SIG-M5 (cell line): ENCODE measurements at places on chromosomes 7 and 10.
A peak's percentile ranks its signal among the peaks of the same experiment; 100 is the strongest.

DNA sequence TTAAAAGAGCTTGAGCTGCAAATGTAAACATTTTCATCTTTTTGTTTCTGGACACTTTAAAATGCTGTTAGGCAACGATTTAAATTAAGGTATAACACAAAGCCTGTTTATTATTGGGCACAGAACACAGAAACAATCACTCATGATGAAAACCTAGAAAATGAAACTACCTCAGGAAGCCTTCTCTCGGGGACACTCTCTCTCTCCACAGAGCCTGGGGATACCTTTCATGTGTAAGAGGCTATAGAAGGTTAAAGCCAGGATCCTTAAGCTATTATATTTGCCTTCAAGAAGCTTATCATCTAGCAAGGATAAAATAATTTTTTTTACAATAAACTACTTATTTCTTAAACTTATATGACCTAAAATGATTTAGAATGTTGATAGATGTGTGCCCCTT lies 194.1 kb downstream of the SKAP2 start:
- DNase-seq = no peak

DNA sequence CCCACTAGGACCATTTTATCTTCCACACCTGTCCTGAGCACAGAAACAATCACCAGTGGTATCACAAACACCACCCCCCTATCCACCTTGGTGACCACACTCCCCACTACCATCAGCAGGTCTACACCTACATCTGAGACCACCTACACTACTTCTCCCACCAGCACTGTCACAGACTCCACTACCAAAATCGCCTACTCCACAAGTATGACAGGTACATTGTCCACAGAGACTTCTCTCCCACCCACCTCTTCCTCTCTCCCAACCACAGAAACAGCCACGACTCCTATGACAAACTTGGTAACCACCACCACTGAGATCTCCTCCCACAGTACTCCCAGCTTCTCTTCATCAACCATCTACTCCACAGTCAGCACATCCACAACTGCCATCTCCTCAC lies 3.3 kb downstream of the MUC3A start:
- DNase-seq = no peak

DNA sequence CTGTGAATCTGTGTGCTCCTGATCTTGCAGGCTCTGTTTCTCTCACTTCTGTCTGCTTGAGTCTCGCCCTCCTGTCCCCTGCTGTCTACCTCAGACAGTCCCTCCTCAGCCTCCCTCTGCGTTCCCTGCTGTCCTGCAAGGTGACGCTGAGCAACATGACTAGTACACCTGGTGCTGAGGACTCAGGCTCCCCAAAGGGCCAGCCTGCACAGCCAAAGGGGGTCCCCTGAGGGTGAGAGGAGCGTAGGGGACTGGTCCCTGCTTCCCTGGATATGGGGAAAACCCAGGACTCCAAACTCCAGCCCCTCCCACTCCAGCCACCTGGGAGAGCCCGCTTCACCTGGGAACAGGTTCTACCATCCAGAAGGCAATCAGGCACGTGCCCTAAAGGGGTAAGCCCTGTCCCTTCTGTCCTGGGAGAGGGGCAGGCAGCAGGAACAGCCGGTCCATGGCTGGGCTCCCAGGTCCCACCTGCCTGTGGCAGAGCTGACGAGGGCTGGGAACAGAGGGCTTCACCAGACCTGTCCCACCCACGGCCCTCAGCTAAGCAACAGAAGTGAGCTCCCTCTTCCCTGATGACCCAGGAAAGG lies 156.5 kb downstream of the UBE2H start:
- no peak for DNase-seq

- DNase-seq = peak; percentile 9
Observed at GRCh38 chr10:62456611-62457101, 82.5 kb downstream of the ZNF365 start.

DNA sequence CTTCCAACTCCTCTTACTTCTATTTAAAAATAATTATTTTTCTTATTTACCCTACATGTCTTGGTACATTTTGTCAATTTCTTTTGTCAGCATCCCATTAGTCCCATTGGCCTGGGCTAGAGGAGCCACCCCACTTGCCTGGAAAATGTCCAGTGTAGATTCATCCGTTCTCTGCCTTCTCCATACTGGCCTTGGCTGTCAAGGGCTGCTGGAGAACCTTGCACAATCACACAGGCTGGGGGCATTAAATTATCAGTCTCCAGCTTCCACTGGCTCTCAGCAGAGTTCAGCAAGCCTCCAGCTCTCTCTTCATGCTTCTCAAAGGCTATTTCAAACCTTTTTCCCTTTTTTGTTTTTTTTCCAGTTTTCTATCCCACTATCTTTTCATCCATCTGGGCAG lies 13.8 kb upstream of the ZCCHC24 start:
- DNase-seq = no peak

GRCh38 chr7:5418285-5418582 lies 5.4 kb downstream of the TNRC18 start:
- no peak for DNase-seq

DNA sequence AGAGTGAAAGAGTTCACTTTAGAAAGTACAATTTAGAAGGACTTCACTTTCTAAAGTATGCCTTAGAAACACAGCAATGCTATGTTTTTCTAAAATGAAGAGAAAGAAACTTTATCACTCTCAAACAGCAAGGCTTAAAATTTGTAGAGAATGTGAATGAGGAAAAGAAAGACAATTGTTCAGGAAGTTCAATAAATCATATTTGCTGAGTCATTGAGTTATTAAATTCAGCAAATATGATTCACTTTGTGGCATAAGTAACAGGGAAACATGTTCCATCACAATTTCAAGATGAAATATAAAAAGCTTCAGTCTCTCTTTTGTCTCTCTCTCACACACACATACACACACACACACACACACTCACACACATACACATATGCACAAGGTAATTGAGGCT lies 187.9 kb downstream of the PCDH15 start:
- DNase-seq = no peak

DNA sequence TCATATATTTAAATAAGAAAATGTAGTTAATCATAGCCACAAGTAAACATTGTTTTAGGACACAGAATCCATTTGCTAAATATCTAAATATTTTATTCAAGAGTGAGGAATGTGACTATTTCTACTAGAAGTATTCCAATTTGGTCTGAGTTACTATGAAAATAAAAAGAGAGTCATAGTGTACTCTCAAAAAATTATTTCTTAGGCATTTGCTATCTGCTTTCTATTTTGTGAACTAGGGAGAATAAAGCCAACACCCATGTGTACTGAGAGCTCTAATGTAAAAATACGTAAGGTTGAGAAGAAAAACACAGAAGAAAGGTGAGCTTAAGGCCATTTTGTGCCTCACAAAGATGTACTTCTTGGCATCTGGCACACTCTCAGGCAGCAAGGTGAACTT lies 38.3 kb downstream of the PRTFDC1 start:
- no peak for DNase-seq

- DNase-seq = no peak
Observed at GRCh38 chr7:107394831-107395230, 75.0 kb upstream of the GPR22 start.

DNA sequence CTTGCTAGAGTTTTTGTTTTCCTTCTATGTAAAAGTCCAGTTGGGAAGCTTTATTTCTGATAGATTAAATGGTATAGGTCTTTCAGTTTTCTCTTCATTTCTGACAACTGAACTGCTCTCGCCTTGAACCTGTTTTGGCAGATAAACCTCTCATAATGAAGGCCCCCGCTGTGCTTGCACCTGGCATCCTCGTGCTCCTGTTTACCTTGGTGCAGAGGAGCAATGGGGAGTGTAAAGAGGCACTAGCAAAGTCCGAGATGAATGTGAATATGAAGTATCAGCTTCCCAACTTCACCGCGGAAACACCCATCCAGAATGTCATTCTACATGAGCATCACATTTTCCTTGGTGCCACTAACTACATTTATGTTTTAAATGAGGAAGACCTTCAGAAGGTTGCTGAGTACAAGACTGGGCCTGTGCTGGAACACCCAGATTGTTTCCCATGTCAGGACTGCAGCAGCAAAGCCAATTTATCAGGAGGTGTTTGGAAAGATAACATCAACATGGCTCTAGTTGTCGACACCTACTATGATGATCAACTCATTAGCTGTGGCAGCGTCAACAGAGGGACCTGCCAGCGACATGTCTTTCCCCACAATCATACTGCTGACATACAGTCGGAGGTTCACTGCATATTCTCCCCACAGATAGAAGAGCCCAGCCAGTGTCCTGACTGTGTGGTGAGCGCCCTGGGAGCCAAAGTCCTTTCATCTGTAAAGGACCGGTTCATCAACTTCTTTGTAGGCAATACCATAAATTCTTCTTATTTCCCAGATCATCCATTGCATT lies 27.1 kb downstream of the MET start:
- DNase-seq = no peak

DNA sequence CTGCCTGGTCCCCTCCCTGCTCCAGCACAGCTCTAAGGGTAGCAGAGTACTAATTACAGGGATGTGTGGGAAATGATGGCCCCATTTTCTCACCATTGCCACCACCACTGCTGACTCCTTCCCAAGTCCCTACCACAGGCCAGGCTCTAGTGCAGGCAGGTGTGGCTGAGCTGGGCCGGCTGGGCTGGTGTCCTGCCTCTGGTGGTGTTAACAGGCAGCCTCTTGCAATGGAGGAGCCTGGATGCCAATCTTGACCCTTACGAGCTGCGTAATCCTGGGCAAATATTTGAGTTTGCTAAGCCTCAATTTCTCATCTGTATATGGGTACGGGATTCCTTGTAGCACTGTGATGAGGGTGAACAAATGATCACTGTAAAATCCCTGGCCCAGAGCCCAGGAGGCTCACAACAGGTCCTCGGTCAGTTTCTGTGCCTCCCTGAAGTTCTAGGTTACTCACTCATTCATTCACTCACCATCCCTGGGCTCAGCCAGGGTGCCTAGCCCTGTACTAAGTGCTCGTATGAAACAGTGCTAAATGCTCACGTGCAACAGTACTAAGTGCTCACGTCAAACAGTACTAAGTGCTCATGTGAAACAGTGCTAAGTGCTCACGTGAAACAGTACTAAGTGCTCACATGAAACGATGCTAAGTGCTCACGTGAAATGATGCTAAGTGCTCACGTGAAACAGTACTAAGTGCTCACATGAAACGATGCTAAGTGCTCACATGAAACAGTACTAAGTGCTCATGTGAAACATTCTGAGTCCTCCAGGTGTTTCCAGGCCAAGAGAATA lies 2.3 kb upstream of the FZD9 start:
- no peak for DNase-seq

DNA sequence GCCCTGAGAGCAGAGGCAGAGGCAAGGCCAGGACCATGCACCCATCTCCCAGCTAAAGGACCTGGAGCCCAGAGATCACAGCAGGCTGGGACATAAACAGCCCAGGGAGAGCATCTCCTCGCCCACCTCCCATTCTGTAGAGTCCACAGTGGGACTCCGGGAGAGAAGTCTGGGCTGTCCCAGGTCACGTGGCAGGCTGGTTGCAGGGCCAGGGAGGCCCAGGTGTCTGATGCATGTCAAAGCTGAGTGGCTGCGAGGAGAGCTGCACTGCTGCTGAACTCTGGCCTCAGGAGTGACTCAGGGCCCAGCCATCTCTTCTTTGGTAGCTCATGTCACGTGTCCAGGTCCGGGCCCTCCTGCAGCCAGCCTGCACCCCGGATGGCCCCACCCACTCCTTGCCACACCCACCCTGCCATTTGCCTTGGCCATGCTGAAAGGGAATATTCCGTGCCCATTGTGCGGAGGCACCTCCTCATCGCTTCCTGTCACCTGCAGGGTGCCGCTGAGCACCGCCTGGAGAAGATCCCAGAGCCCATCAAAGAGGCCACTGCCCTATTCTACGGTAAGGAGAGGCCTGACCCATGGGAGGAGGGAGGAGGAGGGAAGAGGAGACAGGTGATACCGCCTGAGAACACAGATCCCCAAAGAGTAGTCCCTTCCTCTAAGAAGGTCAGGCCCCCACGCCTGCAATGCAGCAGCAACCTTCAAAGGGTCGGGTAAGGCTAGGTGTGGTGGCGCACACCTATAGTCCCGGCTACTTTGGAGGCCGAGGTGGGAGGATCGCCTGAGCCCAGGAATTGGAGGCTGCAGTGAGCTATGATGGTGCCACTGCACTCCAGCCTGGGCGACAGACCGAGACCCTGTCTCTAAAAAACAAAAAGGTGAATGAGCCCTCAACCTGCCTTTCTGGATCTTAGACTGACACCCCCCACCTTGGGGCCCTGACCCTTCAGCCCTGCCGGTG lies 12.6 kb upstream of the SH2B2 start:
- DNase-seq = no peak

DNA sequence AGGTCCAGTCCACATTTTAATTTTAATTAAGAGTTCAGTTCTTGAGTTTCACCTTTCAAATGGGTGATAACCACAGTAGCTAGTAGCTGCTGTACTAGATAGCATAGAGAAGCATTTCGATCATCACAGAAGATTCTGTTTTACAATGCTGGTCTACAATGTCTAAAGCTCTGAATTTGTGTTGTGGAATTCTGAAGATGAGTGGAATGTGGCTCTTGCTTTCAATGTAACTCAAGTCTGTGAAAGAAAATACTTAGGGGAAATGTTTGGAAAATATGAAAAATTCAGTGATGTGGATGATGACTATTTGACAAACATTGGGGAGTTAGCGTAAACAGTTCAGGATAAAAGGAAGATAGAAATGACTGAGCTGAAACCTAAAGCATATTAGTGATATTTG lies 139.4 kb downstream of the GNAT3 start:
- no peak for DNase-seq

GRCh38 chr7:116661865-116662264 lies 10.1 kb upstream of the MET start:
- DNase-seq = no peak

DNA sequence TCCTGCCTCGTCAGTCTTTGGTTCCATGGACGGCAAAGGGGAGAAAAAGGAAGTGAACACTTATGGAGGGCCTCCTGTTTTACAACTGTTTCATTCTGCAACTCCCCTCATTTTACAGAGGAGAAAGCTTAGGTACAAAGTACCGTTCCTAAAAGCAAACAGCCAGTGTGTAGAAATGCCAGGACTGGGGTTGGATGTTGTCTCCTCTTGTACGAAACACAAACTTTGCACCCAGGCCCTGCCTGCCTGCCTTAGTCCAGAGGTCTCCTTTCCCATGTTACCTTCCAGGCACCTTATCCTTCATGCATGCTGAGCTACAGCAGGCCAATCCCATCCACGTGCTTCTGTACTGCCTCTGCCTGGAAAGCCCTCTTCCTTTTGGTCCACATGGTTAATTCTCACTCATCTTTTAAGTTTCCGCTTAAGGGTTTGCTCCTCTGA lies 86.0 kb downstream of the ICA1 start:
- no peak for DNase-seq
